ENCODE measurements at places on chromosomes 3 and 15. TPM values are rescaled to one million over a fixed set of nuclear protein-coding genes. Genes with fewer than 3 reads are reported as not detected.

GRCh38 chr3:147507638-147508286, 98.6 kb downstream of the ZIC1 start:
- DNase-seq: no peak

DNA sequence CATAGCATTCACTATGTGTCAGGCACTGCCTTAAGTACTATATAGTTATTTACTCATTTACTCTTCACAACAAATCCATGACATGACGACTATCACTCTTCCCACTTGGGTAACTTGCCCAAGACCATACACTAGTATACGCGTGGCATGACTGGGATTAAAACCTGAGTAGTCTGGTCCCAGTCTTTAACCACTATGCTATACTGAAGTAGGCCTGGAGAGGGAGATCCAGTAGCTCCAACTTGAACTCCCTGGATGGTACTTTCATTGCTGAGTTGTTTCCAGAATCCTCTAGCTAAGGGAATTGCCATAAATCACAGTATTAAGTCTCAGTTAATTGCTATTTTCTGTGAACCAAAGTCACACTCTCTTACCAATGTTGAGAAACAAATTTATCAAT, 116.2 kb upstream of the LSAMP start:
- no peak for DNase-seq

DNA sequence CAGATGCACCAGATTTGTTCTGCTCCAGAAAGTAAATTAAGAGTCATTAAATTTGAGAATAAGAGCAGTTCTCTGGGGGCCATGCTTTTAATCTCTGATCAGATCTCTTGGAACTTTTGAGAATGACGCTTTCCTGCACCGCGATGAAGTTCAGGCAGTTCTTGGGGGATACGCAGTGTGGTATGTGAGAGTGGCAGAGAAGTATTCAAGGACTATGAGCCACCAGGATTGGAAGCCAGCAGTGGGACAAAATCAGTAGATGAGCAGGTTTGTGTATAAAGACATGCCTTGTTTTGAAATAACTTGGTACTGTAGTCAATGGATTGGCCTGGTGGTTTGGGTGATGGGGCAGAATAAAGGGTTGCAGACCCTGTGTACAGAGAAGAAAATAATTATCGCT, 483.6 kb downstream of the ERC2 start:
- DNase-seq: no peak

Gene TUSC7
- not detected for total RNA-seq

Gene LRRN1
- total RNA-seq: 33.0 TPM

DNA sequence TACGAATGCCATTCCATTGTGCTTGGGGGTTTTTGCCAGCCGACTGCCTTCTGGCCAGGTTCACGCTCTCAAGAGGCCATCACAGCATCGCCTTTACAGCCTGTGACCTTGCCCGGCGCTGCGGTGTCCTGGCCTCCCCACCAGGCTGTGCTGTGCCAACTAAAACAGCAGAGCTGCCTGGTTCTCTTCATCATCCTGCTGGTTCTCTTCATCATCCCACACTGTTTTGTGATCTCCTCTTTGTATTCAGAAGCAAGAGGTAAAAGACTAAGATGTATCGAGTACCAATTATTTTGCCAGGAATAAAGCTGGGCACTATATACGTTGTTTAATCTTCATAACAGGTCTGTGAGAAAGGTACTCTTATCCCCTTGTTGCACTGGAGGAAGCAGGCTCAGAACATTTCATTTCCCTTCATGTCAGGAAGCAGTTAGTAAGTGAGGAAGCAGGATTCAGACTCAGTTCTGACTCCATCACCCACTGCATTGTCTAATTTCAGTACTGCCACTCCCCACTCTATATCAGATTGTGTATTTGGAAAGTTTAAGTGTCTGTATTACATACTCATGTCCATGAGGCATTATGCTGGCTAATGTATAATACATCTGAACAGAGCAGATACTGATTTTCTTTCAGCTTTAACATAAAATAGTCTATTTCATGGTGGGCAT, 92.7 kb downstream of the LRRC28 start:
- DNase-seq: no peak

- DNase-seq: no peak
Measured at GRCh38 chr3:151561878-151562277, 101.0 kb upstream of the IGSF10 start.

GRCh38 chr15:51350723-51351122, 9.3 kb downstream of the GLDN start:
- no peak for DNase-seq

Gene RAB11A
- 250 TPM for total RNA-seq

GRCh38 chr15:47577461-47577860, 139.8 kb upstream of the SEMA6D start:
- DNase-seq: no peak

- no peak for DNase-seq
Measured at GRCh38 chr3:32998631-32999451, 47.4 kb downstream of the CCR4 start.

Gene RBMS3
- 49.6 TPM for total RNA-seq

All from mucosa of gallbladder (tissue), 1 donor.